ENCODE measurements at places on chromosomes 12 and 14.

- no peak for DNase-seq
Observed at GRCh38 chr14:68939181-68939892, 39.8 kb downstream of the ACTN1 start.

- DNase-seq, result no peak
Observed at GRCh38 chr14:56412468-56413434, 166.8 kb upstream of the TMEM260 start.

DNA sequence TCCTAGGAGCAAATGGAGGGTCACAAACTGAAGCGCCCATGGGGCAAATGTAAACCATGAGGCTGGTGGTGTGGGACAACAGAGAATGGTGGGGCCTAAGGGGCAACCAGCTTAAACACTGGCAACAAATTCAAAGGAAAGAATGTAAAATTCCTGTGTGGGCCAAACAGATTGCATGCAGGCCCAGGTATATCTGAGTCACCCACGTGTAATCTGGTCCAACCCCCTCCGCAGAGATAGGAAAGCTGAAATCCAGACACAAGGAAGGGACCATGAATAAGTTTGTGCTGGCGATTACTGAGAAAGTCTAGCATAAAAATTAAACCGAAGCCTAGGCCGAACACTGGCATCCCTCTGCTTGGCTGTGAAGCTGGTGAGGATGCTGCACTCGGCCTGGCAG, 71.6 kb downstream of the ITPK1 start:
- DNase-seq, result no peak

GRCh38 chr12:120249266-120249874, 16.2 kb downstream of the PXN start:
- no peak for DNase-seq

- no peak for DNase-seq
Observed at GRCh38 chr12:3535431-3535841, 44.4 kb downstream of the PRMT8 start.

DNA sequence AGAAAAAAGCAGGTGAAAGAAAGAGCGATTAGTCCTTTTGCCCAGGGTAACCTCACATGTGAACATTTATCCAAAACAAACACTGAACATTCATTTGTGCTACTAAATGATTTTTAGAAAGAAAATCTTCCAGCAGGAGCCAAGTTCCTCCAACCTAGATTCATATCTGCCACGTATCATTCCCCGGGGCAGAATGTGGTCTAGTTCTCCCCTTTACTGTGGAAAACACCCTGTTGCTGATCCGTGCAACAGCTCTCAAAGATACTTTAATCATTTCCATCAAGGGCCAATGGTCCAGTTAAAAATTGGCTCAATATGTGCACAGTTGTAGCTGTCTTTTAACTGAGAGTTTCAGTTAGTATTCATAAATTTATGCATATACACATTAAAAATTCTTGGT, 479.1 kb downstream of the ATP23 start:
- no peak for DNase-seq

DNA sequence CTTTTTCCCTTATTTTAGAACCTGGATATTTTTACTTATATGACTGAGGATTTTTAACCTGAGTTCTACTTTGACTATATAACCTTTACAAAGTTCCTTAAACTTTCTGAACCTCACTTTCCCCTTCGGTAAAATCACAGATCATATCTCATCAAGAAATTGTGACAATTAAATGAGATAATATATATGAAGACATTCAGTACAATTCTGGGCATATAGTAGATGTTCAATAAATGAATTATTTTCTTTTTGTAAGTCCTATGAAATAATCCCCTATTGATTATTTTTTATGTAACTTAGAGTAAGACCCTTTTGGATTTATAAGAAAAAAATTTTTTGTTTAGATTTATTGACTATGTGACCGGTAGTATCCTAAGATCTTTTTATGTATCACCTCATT, 17.6 kb upstream of the FAM177A1 start:
- no peak for DNase-seq

GRCh38 chr14:96756745-96757144, 40.4 kb upstream of the VRK1 start:
- DNase-seq, result no peak

DNA sequence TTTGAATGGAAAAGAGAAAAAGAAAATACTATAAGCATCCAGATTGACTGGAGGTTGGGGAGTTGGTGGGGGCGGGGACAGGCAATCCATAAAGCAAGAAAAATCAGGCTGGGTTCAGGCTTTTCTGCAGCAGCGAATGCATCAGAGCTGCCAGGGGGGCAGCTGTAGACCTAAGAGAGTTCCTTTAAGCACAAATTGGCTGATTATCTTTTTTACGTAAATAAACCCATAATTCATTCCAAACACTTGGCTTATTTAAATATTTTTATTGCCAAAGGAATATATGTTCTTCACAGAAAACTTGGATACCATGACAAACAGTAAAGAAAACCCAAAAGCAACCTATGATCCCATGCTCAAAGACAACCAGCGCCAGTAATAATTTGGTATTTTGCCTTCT, 10.2 kb downstream of the BDKRB2 start:
- no peak for DNase-seq

DNA sequence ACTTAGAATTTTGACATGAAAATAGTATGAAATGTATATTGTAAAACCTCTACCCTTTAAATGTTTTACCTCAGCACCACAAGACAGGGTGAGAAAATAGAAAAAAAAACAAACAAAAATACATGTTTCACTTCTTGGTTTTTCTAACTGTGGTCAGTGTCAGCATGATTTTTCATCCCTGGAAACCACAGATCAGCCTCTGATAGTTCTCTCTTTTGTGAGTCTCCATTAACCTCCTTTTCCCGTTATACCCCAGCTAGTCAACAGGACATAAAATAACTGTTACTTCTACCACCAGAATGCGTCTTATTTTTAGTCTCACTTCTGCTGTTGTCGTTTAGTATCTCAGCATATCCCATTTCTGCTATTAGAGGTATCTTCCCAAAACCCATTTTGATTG, 48.3 kb upstream of the KCNMB4 start:
- no peak for DNase-seq

DNA sequence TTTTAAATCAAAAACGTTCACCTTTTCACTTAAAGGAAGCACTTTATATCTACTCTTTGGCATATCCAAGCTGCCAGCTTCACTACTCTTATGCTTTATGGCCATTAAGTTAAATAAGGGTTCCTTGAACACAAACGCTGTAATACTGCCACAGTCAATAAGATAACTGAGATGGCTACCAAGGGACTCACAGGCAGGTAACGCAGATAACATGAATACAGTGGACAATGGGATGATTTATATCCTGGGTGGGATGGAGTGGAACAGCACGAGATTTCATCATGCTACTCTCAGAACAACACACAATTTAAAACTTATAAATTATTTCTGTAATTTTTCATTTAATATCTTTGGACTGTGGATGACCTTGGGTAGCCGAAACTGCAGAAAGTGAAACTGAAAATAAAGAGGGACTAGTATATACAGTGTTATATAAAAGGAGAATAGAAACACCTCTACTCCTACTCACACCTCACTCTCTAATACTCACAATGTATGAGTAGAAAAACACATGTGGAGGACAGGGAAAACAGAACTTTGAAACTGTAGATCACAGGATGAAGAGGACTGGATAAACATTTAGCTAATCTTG, 367.3 kb downstream of the C12orf50 start:
- DNase-seq, result peak; percentile 9

DNA sequence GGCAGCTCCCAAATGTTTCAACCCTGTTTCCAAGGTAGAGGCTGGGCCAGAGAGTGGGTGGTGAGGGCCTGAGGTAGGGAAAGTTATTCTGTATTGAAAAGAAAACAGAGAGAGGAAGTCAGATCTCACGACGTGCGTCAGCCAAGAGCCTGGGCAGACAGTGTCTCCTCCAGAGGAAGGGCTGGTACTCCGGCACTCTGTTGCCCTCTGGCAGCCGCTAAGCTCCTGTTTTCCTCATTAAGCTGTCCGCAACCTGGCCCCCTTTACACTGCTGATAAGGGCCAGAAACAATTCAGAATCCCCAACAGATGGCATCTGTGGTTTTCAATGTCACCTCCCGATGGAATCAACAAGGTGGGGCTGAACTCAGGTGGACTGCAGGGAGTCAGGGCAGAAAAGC, 26.0 kb upstream of the LTBP2 start:
- DNase-seq, result no peak

GRCh38 chr14:104023325-104024055, 62.0 kb upstream of the ASPG start:
- DNase-seq, result no peak

- DNase-seq, result no peak
Observed at GRCh38 chr12:93244514-93245077, 133.1 kb upstream of the NUDT4 start.

DNA sequence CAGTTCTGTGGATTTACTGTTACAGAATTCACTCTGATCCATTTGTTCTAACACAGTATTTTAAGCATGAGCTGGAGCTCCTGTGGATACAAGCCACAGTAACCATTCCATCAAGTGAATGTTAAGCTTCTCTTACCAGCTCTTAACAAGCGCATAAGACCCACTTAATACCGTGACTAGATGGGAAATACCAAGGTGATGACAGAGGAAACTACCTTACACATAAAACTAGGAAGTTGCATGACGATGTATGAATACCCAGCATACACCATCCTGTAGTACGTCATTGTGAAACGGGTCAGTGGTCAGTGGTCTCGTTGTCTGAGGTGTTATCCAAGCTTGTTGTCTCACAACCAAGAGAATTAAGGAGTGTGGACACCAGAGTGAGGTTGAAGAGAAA, 2.0 kb upstream of the GALC start:
- DNase-seq, result peak; percentile 99

DNA sequence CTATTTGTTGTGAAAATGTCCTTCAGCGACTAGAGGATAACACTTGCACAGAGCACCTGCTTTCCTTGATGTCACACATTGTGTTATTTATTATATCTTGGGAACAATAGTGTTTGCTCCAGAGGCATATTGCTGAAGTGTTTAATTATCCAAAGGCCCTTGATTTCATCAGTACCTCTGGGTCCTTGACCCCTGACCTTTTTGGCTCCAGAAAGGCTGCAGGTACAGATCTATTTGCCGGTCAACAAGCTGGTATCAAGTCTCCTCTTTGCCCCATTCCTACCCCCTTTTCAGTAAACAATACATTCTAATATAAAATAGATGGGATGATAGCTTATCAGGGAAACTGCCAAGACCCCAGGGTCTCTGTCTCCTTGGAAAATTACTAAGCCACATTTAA, 206.8 kb downstream of the DACT1 start:
- DNase-seq, result no peak

DNA sequence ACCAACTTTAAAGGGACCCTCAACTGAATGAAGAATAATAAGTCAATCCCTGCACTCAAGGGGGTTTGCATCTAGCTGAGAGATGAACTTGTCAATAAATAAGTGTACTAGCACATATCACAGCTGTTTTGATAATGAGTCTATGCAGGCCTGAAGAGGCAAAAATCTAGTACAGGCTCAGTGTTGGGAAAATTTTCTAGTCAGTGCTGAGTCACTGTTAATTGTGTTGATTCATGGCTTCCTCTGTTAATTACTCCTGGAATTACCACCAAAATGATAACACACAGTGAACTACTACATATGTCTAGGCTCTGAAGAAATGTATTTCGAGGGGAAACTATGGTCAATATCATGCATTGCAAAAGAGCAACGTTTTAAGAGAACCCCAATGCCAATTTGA, 18.9 kb downstream of the SNRPF start:
- no peak for DNase-seq

GRCh38 chr14:58243790-58244555, 670 bp upstream of the PSMA3 start:
- DNase-seq, result peak; percentile 65

- DNase-seq, result no peak
Observed at GRCh38 chr14:57295239-57295638, 26.5 kb downstream of the AP5M1 start.

DNA sequence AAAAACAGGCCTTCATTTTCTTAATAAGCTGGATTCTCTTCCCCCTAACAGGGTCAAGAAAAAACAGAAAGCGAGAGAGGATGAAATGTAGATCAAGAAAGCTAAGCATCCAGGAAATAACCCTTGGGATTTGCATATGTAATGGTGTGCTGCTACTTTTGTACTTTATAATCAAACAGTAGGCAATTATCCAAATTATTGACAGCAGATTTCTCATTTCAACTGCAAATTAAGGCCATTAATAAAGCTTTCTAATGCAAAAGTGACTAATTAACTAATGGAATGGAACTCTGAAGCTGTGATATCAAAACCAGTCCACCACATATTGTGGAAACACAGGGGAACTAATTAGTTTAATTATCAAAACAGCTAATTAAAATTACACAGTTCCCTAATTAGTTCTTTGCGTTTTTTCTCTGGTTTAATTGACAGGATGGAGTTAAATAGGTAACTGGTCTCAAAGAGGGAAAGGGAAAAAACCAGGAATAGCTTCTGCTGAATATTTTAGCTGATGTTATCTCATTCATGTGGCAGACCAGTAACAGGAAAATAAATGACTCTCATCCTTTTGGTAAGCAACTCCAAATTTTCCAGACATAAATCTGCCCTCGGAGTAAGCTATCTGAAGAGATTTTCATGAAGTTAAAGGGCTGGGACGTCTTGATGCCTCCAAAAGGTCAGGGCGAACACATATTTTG, 182.7 kb upstream of the LMO3 start:
- no peak for DNase-seq

DNA sequence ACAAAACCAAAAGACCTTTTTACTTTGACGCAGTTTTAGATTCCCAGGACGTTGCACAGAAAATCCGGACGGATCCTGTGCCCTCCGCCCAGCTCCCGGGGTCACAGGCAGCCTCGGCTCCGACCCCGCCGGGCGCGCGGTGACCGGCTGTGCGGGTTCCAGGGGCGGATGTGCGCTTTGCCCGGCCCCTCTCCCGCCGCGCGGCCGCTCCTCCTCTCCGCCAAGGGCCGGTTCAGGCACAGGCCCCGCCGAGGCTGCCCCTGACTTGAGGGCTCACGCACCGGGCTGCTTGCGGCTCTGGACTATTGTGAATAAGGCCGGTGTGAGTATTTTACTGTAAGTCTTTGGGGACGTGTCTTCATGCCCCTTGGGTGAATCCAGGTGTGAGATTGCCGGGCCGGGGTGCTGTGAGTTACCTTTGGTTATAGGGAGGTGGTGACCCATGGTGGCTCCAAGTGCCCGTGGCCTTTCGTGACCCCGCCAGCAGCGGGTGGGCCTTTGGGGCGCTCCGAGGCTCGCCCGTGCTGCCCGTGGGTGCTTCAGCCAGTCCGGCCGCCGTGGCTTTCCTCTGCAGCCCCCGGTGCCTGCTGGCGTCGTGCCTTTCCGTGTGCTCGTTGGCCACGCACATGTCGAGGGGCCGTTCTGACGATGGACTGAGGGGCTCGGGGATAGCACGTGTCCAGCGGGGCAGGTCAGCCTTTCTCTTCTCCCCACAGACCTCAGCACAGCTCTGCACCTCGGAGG, 45.9 kb downstream of the NOC4L start:
- DNase-seq, result no peak

DNA sequence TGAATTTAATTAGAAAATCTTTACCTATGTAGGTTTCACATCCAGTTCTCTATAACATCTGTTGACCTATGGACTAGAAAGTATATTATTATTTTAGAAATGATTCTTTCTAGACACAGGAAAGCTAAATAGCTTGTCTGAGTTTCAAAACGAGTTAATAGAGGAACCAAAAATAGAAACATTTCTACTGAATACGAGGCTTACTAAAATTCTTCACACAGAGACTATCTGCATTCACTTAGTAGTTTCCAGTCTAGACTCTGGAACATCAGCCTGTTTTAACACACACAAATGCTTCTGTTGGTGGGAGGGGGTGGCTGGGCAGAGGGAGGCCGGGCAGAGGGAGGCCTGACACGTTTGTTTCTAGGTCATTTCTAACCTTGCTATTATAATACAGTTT, 29.7 kb downstream of the RGS6 start:
- no peak for DNase-seq
